ENCODE measurements at places on chromosomes 13 and 19. TPM values are rescaled to one million over a fixed set of nuclear protein-coding genes. Genes with fewer than 3 reads are reported as not detected.

GRCh38 chr13:97938706-97939475, 14.6 kb upstream of the IPO5 start:
- no peak overlapping the region for H3K4me3 ChIP-seq
- no peak for DNase-seq
- H3K4me1 ChIP-seq = peaks cover 9% of the 10 kb centered on the region
- no peak overlapping the region for H3K27ac ChIP-seq
- no peaks in the 10 kb centered on the region for H3K27me3 ChIP-seq

COL4A1 gene
- total RNA-seq = 75.0 TPM

- H3K4me3 ChIP-seq = no peak overlapping the region
- peaks cover 39% of the 10 kb centered on the region for H3K27me3 ChIP-seq
- H3K4me1 ChIP-seq = no peaks in the 10 kb centered on the region
- no peak for DNase-seq
Measured at GRCh38 chr19:11754663-11755062, 12.1 kb upstream of the ZNF441 start.

ZNF682 gene
- total RNA-seq = 25.4 TPM

DNA sequence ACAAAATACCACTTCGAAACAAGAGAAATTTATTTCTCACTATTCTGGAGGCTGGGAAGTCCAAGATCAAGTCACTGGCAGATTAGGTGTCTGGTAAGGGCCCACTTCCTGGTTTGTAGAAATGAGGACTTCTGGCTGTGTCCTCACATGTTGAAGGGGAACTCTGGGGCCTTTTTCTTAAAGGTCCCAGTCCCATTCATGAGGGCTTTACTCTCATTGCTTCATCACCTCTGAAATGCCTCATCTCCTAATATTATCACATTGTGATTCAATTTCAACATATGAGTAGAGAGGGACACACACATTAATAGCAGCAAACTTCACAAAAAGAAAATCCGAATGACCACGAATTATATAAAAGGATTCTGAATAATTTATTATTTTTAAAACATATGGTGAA, 21.6 kb upstream of the SIGLEC14 start:
- no peak for DNase-seq
- H3K27ac ChIP-seq = no peak overlapping the region
- H3K4me3 ChIP-seq = no peak overlapping the region
- H3K27me3 ChIP-seq = peaks cover 26% of the 10 kb centered on the region
- H3K36me3 ChIP-seq = no peaks in the 10 kb centered on the region
- H3K4me1 ChIP-seq = no peaks in the 10 kb centered on the region

DNA sequence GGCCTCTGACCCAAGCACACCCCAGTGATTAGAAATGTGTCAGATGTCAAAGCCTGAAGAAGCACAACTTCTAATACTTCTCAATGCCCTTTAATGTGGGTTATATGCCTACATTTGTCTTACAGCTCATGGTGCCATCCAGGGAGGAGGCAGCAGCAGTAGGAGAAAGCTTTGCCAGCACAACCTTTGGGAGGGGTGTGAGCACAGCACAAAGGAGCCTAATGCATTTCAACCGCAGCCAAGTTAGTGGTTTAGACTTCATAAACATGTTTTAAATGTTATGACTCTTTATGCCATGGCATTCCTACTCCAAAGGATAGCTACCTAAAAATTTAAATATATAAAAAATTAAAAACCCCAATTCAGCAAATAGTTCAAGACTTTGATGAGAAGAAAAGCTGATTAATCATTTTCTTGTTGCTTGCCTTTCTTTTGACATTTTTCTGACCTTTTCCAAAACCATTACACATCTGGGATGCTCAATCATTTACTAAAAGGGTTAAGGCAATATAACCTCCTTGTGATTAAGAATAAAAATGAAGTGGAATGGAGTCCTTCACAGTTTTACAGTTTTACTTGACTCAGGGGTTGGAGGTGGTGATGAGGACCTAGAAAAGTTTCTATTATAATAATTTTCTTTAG, 142.7 kb downstream of the DLEU7 start:
- no peaks in the 10 kb centered on the region for H3K36me3 ChIP-seq

DNA sequence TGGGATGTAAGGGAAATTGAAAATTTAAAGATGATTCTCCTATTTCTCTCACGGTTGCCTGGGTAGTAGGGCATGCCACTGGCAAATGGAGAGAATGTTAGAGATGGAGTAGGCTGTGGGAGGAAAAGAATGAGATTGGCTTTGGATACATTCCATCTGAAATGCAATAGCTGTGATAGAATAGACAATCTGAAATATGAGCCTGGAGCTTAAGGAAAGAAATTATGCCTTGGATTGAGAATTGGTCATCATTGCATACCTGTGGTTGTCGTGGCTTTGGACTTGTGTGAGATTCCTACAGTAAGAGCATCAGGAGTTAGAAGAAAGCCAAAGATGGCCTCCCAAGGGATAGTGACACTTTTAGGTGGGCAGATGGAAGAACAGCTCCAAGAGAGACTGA, 305.1 kb upstream of the SLC10A2 start:
- no peak for DNase-seq
- H3K27me3 ChIP-seq = no peaks in the 10 kb centered on the region
- no peaks in the 10 kb centered on the region for H3K36me3 ChIP-seq
- H3K27ac ChIP-seq = no peak overlapping the region

ZNF98 gene
- not detected for total RNA-seq

DNA sequence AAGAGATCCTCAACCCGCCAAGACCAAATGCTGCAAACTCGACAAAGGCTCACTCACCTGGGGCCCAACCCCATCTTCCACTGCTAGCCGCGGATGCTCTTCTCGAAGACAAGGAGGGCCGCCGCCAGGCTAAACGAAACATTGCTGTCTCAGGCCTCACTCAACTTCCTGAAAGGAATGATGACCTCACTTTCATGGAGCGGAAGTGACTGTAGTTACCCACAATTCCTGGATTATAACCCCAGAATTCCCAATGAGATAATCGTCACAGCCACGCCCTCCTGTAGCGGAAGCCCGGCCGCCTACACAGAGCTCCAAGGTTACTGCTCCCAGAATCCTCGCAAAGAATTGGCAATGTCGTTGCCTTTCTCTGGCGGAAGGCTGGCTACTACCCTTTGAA, 10.5 kb upstream of the ZNF112 start:
- H3K27ac ChIP-seq = no peak overlapping the region
- peaks cover 4% of the 10 kb centered on the region for H3K27me3 ChIP-seq
- H3K36me3 ChIP-seq = peaks cover 17% of the 10 kb centered on the region
- H3K4me3 ChIP-seq = no peak overlapping the region

DNA sequence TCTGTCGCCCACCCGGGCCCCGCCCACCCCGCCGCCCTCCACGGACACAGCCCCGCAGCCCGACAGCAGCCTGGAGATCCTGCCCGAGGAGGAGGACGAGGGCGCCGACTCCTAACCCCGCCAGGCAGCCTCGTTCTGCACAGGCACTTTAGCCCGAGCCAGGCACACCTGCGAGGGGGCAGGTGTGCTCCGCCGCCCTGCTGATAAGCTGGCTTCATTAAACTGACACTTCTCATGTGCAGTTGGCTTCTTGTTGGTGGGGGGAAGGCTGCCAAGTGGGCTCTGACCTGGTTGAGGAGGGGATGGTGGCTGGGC, 8.2 kb downstream of the IL4I1 start:
- DNase-seq = no peak
- no peak overlapping the region for H3K4me3 ChIP-seq
- H3K27me3 ChIP-seq = peaks cover 40% of the 10 kb centered on the region
- H3K36me3 ChIP-seq = peaks cover 34% of the 10 kb centered on the region
- peaks cover 11% of the 10 kb centered on the region for H3K4me1 ChIP-seq
- H3K27ac ChIP-seq = no peak overlapping the region

GRCh38 chr19:29415507-29415906, 110.3 kb upstream of the VSTM2B start:
- H3K27me3 ChIP-seq = no peaks in the 10 kb centered on the region
- no peak overlapping the region for H3K4me3 ChIP-seq
- H3K27ac ChIP-seq = no peak overlapping the region
- peak; percentile 54 for DNase-seq
- H3K4me1 ChIP-seq = no peaks in the 10 kb centered on the region

GRCh38 chr13:40151673-40152072, 496.2 kb downstream of the COG6 start:
- H3K4me3 ChIP-seq = no peak overlapping the region
- peaks cover 10% of the 10 kb centered on the region for H3K4me1 ChIP-seq
- no peaks in the 10 kb centered on the region for H3K27me3 ChIP-seq
- H3K36me3 ChIP-seq = no peaks in the 10 kb centered on the region
- DNase-seq = no peak
